Stimulated activated CD4-positive, alpha-beta T cell treated with anti-CD3 and anti-CD28 coated beads, TNF-alpha, amount 100 ng/mL, for 4 hours (primary cell): ENCODE measurements at places on chromosomes 3 and 15.
A peak's percentile ranks its signal among the peaks of the same experiment; 100 is the strongest.

GRCh38 chr15:101064795-101065569, 145.8 kb downstream of the LRRK1 start:
- DNase-seq, result no peak

DNA sequence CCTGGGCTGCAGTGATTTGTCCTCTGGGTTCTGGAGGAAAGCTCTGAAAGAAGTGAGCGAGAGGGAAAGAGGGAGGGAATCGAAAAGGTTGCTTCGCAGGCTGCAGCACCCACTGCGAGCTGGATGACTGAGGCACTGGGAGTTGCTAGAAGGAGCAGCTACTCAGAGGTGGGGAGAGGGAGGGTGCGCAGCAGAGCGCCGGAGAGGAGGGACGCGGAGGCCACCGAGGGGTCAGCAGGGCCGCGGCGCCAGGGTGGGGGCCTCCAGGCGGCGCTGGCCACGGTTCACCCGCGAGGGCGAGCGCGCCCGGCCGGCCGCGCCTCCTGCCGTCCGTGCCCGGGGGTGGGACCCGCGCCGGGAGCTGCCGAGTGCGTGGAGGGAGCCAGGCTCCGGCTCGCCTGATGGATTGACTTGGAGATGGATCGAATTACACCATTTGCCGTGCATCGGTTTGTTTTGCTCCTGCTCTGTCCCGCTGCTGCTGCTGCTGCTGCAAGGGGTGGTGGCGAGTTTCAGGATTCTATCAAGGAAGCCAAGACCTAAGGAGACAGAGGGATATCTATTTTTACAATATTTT, at the start of gene SEMA6D:
SEMA6D (plus strand) TSS at position 470 of the 577 bp plus-strand sequence. CDS start 42,294 bp downstream, outside the sequence.
- DNase-seq, result no peak

DNA sequence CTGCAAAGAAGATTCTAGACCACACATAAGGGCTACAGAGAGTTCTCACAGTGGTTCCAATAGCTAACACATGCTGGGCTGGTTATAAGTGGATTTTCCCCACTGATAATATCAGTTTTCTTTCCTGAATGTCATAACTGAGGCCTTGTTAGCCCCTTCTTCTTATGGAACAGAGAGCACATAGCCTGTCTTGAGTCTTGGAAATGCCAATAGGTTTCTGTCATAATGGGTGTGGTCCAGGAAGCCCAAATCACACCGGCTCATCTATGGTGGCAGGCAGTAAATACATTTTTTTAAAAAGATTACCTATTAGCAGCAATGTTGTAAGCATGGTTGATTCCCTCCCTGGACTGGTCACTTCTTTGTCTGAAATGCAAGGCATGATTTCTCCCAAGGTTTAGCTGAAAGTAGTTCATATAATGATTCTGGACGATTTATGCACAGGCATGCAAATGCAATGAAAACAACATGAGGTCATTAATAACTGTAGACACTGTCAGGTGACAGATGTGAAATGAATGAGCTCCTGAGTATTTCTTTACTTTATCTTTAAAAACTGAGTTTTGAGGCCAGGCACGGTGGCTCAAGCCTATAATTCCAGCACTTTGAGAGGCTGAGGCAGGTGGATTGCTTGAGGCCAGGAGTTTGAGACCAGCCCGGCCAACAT, 67.2 kb upstream of the ATP2C1 start:
- DNase-seq, result no peak

DNA sequence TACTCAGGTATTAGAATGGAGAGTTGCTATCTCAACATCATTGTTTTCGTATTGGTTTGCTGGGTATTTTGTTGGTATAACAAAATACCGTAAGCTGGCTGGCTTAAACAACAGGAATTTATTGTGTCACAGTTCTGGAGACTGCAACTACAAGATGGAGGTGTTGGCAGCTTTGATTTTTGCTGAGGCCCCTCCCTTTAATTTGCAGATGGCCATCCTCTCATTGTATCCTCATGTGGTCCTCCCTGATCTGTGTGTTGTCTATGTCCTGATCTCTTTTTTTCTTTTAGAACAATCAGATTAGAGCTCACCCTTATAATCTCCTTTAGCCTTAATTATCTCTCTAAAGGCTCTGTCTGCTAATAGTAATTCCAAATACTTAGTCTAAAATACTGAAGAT, 299.8 kb upstream of the GOLIM4 start:
- no peak for DNase-seq

DNA sequence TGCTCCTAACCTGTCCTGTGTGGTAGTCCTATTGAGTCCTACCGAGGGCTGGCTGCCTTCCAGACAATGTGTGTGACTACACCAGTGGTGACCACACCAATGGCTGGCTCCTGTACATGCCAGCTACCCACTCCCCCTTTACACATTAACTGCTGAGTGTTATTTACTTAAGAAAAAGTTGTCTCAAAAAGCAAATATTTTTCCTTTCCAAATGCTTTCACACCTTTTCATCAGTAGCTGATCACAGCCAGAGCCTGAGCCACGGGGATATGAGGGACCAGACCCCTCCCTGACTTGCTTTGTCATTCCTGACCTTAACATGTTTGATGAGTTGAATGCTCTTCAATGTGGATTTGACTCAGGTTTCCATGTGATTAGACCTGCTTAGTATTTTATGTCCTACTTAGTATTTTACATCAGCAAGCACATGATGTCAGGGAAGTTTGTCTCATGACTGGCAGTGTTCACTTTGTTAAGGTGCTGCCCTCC, 29.6 kb upstream of the GREM1 start:
- DNase-seq, result no peak

DNA sequence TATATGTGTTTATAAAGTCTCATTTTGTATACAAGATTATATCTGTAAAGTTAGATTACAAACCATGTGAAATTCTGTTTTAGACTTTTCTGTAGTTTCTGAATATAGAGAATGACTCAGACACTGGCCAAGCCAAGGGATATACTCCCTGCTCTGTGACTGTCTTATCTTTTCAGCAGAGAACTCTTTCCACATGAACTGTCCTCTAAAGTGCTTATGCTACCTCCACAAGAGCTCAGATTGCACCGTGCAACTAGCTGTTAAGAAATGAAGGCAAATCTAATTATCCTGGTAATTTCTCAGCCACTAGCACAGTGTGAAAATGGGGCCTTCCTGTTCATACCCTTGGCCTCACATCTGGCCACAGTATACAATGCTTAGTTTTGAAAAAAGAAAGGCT, 44.3 kb upstream of the CPNE4 start:
- DNase-seq, result no peak

DNA sequence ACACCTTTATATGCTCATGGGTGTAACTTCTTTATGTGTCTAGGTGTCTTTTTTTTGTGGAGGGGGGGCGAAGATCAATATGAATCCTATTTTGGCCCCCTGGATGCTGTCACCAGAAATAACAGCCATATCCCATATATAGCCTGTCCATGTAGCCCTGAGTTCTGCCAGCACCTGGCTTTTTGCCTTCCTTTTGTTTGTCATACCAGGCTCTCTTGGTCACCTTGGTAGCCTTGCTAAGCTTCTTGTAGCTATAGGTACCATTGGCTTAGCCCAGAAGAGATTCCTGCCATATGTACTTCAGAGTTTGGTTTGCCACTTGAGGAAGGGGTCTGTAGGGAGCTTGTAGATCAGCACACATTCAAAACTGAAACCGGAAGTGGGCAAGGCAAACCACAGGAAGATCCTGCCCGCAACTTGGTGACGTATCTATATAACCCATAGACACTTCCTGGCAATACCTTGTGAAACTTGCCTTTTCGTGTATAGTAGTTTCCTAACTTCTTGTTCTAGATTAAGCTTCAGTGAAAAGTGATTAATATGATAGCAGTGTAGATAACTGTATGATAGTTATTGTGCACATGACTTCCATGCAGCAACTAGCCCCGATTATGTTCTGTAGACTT, 11.9 kb downstream of the RASA2 start:
- DNase-seq, result no peak

- DNase-seq, result peak; percentile 49
These were observed 3.9 kb upstream of the CCDC9B start for GRCh38 chr15:40344631-40345120.

- DNase-seq, result no peak
These were observed 129.0 kb downstream of the TJP1 start for GRCh38 chr15:29693225-29693624.

- DNase-seq, result no peak
These were observed 8.4 kb upstream of the CD47 start for GRCh38 chr3:108099244-108099643.

DNA sequence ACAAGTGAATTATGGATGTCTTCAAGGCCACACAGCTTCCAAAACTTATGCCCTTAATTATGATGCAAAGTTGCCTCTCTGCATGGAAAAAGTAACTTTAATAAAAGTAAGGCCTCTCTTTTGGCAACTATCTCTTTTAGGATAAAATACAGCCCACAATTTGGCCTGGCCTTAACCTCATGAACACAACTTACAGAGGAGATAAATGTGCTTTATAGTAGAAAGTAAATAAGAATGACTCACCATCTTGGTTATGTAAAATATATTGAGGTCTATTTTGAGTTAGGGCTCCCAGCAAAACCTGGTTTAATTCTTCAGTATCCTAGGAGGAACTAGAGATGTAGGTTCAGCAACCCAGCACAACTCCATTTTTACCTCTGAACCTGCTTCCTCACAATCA, 164.0 kb downstream of the ROBO2 start:
- no peak for DNase-seq

- no peak for DNase-seq
These were observed at the start of gene VEPH1 for GRCh38 chr3:157502916-157503595. Gene VEPH1 (minus strand): TSS chr3:157503416. CDS start chr3:157495349, 8,067 bp downstream.

DNA sequence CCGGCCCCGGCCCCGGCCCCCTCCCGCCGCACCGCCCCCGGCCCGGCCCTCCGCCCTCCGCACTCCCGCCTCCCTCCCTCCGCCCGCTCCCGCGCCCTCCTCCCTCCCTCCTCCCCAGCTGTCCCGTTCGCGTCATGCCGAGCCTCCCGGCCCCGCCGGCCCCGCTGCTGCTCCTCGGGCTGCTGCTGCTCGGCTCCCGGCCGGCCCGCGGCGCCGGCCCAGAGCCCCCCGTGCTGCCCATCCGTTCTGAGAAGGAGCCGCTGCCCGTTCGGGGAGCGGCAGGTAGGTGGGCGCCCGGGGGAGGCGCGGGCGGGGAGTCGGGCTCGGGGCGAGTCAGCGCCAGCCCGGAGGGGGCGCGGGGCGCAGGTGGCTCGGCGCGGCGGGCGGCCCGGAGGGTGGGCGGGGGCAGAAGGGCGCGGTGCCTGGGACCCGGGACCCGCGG, 352 bp downstream of the CHRD start:
- no peak for DNase-seq

DNA sequence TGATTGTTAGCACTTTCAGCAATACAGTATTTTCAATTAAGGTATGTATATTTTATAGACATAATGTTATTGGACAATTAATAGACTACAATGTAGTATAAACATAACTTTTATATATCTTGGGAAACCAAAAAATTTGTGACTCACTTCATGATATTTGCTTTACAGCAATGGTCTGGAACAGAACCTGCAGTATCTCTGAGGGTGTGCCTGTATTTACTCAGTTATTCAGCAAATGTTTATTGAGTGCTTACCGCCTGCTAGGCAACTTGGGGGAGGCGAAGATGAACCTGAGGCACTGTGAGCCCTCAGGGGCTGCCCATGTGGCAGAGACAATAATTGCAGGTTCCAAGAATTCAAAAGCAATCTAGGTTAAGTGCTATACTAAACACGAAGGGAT, 144.8 kb downstream of the GABRB3 start:
- no peak for DNase-seq

- DNase-seq, result no peak
These were observed 63.8 kb upstream of the CGNL1 start for GRCh38 chr15:57312318-57313133.

GRCh38 chr3:145943952-145944351, 217.0 kb downstream of the PLOD2 start:
- no peak for DNase-seq

- DNase-seq, result no peak
These were observed 20.0 kb downstream of the TAFA4 start for GRCh38 chr3:68912376-68912775.

DNA sequence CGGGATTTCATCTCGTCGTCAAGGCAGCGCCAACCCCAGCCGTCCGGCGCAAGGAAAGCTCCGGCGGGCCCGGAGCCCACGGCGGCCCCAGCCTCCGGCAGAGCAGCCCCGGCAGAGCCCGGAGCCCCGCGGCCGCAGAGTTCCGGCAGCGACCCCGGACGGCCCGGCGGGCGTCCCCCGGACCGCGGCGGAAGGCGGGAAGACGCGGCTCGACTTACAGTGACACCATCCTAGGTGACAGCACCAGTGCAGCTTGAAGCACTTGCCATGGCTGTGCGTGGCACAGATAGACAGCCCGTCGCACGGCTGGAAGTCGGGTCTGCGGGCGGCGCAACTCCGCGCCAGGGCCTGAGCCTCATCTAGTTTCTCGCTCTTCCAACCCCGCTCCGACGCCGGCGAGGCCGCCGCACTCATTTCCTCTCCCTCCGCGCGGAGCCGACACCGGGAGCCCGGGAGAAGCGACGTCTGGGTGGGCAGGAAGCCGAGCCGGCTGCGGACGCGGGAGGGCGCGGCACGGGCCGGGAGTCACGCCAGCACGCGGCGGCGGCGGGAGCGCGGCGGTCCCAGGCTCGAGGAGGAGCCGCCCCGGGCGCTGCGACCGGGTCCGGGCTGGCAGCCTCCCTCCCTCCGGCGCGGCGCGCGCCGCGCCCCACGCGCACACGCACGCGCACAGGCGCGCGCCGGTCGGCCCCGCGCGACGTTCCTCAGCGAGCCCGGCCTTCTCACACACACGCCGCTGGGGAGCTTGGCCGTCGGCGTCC, at the start of gene C3orf70:
C3orf70 (minus strand) TSS at position 651 of the 761 bp plus-strand sequence; CDS start at position 414, 237 bp downstream.
- DNase-seq, result no peak

GRCh38 chr15:63600001-63600615, 2.9 kb downstream of the FBXL22 start:
- DNase-seq, result no peak

- DNase-seq, result no peak
These were observed 58.0 kb downstream of the CHAC1 start for GRCh38 chr15:41011055-41011815.

GRCh38 chr15:22880981-22881738, 42.7 kb downstream of the NIPA2 start:
- DNase-seq, result no peak

- no peak for DNase-seq
These were observed 21.9 kb upstream of the SEMA3F start for GRCh38 chr3:50133283-50133615.

- no peak for DNase-seq
These were observed 50.2 kb upstream of the FAM174B start for GRCh38 chr15:92705764-92706163.

- no peak for DNase-seq
These were observed 230.3 kb downstream of the ATP8B4 start for GRCh38 chr15:49888734-49889133.

DNA sequence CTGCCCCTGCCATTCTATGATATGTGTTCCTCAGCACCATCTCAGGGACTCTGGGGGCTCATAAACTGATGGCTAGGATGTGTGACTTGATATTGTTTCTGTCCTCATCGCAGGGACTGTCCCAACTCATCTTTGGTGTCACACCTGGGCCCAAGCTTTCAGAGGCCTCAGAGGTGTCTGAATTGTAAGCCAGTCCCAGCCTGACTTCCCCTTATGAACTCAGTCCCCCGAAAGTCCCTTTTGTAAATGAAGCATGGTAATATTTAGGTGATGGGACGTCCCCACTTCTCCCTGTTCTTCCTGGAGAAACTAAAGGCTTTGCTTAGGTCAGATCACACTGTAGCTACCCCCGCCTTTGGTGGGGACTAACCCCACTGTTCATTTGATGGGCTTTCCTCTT, 142.4 kb upstream of the TLE3 start:
- no peak for DNase-seq

GRCh38 chr3:143608966-143609365, 239.3 kb downstream of the SLC9A9 start:
- no peak for DNase-seq

GRCh38 chr3:25426408-25426807, 1.7 kb upstream of the RARB start:
- DNase-seq, result no peak
